ENCODE measurements at places on chromosomes 3 and 15.

DNA sequence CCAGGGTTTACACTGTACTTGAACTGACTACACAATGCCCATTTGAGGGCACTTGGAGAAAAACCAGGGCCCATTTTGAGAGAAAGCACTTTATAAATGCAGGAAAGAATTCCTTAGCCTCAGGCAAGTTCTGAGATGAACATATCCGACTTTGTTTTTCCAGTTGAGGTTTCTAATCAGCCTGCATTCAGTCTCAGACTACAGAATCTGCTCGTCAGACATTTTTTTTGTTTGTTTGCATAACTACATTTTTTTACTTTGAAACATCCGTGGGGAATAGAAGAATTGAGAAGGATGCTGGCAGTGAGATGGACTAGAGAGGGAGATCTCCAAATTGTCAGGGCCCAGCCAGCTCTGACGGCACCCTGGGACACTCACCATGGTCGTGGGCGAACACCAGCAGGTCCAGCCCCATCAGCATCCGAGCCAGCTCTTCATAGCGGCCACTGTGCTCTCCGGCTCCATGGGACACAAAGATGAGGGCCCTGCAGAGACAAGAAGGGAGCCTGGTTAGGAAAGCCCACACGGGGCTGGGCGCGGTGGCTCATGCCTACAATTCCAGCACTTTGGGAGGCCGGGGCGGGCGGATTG, 40.8 kb downstream of the MGLL start:
- DNase-seq: peak; percentile 47

DNA sequence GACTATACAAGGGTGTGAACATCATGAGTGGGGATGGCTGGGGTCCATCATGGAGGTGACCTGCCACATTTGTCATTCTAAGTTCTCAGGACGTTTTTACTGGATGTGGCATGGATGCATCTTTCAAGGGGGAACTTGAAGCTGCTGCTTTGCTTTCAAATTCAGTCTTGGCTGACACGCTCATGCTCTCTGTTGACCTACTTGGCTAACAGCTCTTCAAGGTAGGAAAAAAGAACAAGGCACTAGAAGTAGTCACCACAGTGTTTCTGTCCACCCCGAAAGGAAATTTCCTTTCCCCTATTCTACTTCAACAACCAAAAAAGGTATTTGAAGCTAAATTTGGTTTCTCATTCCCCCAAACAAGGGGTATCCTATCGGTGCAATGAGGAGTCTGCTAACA, 15.0 kb downstream of the STIMATE start:
- DNase-seq: no peak

DNA sequence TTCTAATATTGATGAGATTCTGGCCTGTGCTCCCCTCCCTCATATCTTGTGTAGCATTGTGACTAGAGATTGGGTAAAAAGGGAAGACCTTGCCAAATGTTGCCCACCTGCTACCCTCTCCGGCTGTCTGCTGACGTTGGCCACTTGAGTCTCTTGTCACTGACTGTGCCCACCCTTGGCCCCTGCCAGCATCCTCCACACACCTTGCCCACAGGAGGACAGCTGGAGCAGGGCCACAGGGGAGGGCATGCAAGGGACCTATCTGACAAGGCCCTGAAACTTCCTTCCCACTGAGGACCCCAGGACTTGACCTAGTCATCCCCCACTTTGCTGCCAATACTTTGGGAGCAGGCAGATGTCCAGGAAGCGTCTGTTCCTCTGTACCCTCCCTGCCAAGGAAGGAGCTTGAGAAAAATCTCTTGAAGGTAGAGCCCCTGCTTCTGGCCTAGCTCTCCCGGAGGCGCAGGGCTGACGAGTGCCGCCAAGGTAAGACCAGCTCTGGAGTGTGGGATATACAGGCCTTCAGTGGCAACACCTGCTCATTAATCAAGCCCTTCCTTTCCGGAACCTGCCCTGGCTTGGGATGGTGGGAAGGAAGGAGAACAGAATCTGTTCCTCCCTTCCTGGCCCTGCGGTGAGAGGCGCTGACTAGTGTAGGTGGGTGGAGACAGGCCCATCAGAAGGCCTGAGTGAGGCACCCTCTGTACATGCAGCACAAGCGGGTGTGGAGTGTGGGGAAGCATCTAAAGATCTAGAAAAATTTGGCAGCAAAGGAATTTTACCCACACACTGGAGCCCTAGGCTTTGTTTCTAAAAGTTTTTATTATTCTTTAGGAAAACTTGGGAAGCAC, 4.9 kb upstream of the PAK6 start:
- DNase-seq: no peak

GRCh38 chr3:189516039-189516438, 115.2 kb upstream of the TP63 start:
- DNase-seq: no peak

DNA sequence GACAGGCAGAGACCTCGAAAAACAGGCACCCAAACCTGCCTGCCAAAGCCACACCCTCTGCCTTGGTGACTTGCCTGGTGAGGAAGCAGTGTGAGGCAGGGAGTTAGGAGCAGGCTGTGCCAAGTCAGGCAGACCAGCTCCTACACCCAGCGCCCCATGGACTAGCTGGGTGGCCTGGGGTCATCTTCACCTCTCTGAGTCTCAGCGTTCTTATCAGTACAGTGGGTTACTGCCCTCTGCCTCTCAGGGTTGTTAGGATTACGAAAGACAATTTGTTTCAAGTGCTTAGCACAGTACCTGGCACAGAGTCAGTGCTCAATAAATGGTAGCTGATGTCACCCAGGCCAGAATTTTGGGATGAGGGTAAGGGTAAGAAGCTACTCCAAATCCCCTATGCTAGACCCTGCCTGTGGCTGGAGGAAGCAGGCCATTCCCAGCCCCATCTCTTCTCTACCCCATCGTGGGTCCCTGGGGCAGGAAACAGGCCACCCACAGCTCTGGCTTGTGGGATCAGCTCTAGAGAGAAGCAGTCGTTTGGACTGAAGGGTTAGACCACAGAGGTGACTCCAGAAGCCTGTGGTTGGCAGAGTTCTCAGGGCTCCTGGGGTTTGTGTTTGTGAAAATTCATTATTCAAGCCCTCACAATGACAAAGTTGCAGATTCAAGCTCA, 10.1 kb downstream of the SLC51B start:
- no peak for DNase-seq

- DNase-seq: no peak
These were observed 64.3 kb downstream of the LEO1 start for GRCh38 chr15:51907136-51907862.

- no peak for DNase-seq
These were observed 130.4 kb downstream of the PPM1L start for GRCh38 chr3:160886421-160886820.

- no peak for DNase-seq
These were observed 43.8 kb downstream of the SLC2A2 start for GRCh38 chr3:170982733-170983132.

- DNase-seq: no peak
These were observed 19.3 kb upstream of the STRIT1 start for GRCh38 chr3:155312781-155313180.

Data from AG04450 (cell line).